ENCODE measurements at places on chromosomes 7 and 10. TPM values are rescaled to one million over a fixed set of nuclear protein-coding genes. Genes with fewer than 3 reads are reported as not detected.
A peak's percentile ranks its signal among the peaks of the same experiment; 100 is the strongest.

- DNase-seq = no peak
- peaks cover 20% of the 10 kb centered on the region for H3K4me1 ChIP-seq
- H3K4me3 ChIP-seq = no peak overlapping the region
- no peaks in the 10 kb centered on the region for H3K27me3 ChIP-seq
- no peaks in the 10 kb centered on the region for H3K36me3 ChIP-seq
Observed at GRCh38 chr10:97827702-97828291, 21.8 kb upstream of the GOLGA7B start.

- H3K36me3 ChIP-seq = peaks cover 11% of the 10 kb centered on the region
- peaks cover 8% of the 10 kb centered on the region for H3K4me1 ChIP-seq
- no peak for DNase-seq
- H3K27ac ChIP-seq = no peak overlapping the region
- H3K4me3 ChIP-seq = no peak overlapping the region
Observed at GRCh38 chr7:1952169-1952760, 280.5 kb downstream of the MAD1L1 start.

DNA sequence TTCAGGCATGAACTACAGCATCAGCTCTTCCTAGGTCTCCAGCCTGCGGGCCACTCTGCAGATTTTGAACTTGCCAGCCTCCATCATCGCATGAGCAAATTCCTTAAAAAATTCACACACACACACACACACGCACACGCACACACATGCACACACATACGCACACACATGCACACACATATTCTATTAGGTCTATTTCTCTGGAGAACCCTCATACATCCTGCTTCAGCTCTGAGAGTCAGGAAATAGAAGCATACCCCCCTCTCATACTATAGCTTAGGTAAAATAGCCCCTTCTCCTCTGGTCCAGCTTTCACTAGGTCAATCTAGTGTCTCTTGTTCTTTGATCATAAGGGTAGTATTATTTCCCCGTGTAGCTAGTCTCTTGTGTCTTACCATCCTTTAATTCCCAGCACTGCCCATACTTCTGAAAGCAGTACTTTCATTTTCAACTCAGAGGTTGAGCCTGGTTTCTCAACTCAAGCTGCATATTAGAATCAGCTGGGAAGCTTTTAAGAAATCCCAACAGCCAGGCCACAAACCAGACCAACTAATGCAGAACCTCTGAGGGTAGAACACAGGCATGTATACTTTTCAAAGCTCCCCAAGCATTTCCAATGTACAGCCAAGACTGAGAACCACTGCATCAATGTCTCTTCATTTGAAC, 30.9 kb upstream of the ITGB8 start:
- peaks cover 6% of the 10 kb centered on the region for H3K4me1 ChIP-seq
- no peak overlapping the region for H3K4me3 ChIP-seq
- H3K36me3 ChIP-seq = no peaks in the 10 kb centered on the region
- peaks cover 13% of the 10 kb centered on the region for H3K27me3 ChIP-seq

GRCh38 chr10:114043532-114044246, at the start of gene ADRB1:
ADRB1 (plus strand) TSS chr10:114043866; CDS start chr10:114044133, 267 bp downstream.
- no peak within 1 kb of the TSS for H3K27ac ChIP-seq
- no peaks in the 10 kb centered on the region for H3K36me3 ChIP-seq
- peak within 1 kb of the TSS; percentile 72 for H3K4me3 ChIP-seq
- DNase-seq = peak; percentile 35

DNA sequence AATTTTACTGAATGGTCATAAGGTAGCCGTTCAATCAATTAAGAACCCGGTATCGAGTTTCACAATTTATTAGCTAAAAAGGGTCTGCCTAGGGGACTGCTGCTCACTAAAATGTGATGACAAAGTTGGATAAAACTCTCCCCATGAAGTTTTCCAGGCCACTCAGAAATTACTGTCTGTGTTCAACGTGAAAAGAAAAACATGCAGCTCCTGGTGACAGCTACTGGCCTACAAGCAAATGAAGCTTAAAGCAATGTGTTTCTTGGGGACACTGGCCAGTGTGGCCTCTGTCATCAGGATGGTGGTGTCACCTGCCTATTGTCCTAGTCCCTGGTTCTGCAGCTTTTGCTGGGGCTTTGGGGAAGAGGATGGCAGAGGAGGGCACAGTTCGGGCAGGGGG, 222.6 kb downstream of the WDR11 start:
- H3K4me1 ChIP-seq = no peaks in the 10 kb centered on the region
- H3K36me3 ChIP-seq = no peaks in the 10 kb centered on the region
- no peak for DNase-seq
- no peak overlapping the region for H3K4me3 ChIP-seq
- no peak overlapping the region for H3K27ac ChIP-seq
- H3K27me3 ChIP-seq = peaks cover 3% of the 10 kb centered on the region

DNA sequence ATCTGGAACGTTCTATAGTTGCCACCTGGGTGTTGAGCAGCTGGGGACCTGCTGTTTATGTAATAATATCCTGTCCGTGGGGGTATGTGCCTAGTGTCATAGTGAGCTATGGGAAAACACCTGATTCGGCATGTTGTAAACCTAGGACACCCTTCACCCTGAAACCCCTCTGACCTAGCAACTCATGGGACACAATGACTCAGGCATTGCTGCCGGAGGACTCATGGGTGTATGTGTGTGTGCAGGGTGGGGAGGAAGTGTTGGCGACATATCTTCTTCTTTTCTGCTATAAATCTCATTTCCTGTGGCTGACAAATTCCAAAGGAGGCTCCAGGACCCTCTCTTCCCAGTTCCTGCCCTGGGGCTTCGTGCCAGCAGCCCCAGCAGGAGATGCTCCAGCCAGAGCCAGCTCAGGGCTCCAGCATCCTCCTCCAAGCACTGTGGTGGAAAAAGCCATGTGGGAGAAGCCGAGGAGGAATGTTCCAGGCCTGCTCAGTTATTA, 77.0 kb upstream of the PODXL start:
- H3K4me1 ChIP-seq = no peaks in the 10 kb centered on the region
- peaks cover 3% of the 10 kb centered on the region for H3K27me3 ChIP-seq
- no peaks in the 10 kb centered on the region for H3K36me3 ChIP-seq

- no peaks in the 10 kb centered on the region for H3K36me3 ChIP-seq
- no peaks in the 10 kb centered on the region for H3K27me3 ChIP-seq
- no peaks in the 10 kb centered on the region for H3K4me1 ChIP-seq
- no peak overlapping the region for H3K27ac ChIP-seq
- no peak for DNase-seq
Observed at GRCh38 chr10:55214608-55215007, 413.6 kb upstream of the PCDH15 start.

- no peak for DNase-seq
- H3K27ac ChIP-seq = no peak overlapping the region
- no peak overlapping the region for H3K4me3 ChIP-seq
- H3K4me1 ChIP-seq = no peaks in the 10 kb centered on the region
- peaks cover 4% of the 10 kb centered on the region for H3K27me3 ChIP-seq
Observed at GRCh38 chr7:6210621-6211372, 61.6 kb downstream of the CYTH3 start.

- no peak for DNase-seq
- no peaks in the 10 kb centered on the region for H3K36me3 ChIP-seq
- no peak overlapping the region for H3K4me3 ChIP-seq
- H3K4me1 ChIP-seq = no peaks in the 10 kb centered on the region
- H3K27ac ChIP-seq = no peak overlapping the region
Observed at GRCh38 chr7:46848944-46849343, 733.0 kb downstream of the TNS3 start.

DNA sequence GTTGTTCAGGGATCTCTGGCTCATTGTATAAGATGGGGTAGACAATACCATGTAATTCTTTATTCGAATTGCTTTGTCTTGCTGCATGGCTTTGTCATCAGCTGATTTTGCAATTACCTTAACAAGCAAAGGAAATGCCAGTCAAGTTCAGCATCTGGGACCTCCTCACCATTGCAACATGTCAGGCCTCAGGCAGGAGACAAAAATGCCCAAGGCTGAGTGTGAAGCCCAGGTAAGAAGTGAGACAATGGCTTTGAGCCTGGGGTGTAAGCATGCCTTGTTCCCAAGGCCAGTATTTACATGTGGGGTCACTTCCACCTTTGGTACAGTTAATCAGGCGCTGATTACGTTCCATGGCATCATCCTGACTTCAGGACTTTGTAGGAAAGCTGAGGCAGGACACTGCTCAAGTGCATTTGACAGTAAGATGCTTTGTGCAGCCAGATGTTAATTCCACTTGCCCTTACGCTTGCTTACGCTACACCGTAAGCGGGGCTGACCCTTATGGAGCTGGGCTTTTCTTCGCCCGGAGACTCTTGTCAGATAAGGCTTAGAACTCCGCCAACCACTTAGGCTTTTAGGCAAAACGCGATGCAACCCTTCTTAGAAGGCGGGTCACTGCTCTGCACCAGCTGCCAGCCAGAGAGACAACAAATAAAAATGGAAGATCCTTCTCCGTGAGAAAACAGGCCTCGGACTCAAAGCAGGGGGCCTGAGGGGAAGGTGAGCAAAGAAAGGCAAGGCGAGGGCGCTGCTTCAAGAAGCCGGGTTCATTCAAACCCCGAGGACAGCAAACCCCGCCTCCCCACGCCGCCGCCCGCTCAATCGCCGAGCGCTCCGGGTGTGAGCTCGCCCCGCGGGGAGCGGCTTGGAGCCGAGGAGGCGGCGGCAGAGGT, 1.3 kb upstream of the SP4 start:
- H3K36me3 ChIP-seq = peaks cover 19% of the 10 kb centered on the region
- peaks cover 29% of the 10 kb centered on the region for H3K4me1 ChIP-seq
- H3K27me3 ChIP-seq = no peaks in the 10 kb centered on the region
- no peak for DNase-seq
- H3K27ac ChIP-seq = peak overlapping the region; percentile 87
- H3K4me3 ChIP-seq = peak overlapping the region; percentile 83

DNA sequence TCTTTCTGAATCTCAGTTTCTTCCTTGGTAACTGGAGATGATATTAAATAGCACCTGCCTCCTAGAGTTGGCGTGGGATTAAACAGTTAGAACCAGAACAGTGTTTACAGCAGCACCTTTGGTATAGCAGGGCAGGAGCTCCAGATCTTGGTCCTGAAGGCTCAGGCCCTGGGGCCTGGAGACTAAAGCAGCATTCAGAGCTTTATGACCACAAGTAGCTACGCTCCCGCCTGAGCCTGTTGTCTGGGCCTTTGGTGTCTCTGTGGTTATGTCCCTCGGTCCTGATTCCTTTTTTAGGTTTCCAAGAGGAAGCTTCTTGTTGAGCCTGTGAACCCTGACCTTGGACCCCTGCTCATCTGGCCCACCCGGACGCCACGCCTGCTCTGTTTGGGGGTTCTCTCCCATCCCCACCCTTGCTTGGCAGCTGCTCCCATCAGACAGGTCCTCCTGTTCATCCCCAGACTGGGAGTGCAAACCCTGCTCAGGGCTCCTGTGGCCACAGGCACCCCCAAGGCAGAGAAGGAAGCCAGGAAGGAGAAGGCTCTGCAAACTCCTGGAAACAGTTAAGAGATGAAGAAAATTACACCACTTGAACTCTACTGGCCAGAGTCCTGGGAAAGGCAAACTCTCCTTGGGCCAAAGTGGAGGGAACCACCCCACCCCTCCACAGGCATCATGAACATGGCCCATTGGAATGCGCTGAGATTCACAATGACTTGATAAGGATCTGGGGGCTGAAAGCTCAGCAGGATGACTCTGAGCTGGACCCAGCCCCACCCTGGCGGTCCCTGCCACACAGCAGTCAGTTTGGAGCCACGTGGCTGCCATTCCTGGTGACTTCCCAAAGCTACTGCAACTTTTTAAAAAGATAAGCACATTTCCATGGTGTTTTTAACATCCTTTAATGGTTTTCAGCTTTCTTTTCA, 50.1 kb upstream of the TMEM72 start:
- no peak overlapping the region for H3K4me3 ChIP-seq
- H3K27ac ChIP-seq = no peak overlapping the region
- peaks cover 16% of the 10 kb centered on the region for H3K4me1 ChIP-seq

DNA sequence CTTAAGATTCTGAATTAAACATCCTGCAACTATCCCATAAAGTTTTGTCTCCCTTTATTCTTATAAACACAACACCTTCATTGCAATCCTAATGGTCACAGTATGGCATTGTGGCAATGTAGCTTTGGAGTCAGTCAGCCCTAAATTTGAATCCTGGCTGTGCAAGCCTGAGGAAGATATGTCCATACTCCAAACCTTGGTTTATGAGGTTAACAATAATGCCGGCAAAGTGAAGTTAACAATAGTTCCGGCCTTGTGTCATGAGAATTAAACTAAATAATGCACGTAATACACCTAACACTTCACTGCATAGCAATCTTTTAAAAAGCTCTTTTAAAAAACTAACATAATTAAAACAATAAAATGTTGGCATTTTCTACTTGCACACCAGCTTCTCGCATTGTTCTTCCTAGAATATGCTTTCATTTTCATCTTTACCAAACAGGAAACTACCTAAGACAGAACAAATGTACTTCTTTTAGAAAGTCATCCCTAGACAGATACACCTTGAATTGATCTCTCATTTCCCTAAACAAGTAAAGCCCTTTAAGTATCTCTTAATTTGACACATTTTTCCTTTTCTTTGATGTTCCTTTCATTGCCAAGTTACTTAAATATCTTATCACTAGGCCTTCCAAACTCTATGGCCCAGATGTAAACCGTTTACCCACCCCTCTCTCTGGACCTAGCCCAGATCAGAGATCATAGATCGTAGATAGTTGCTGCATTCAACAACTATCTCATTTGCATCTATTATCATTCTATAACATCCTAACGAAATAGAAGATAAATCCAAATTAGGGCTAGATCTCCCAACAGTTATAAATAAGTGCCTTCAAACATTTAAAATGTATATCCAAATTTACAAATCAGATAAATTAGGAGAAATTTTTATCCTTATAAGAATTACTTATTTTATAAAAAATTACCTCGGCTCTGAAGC, 66.7 kb downstream of the CREB3L2 start:
- peaks cover 38% of the 10 kb centered on the region for H3K4me1 ChIP-seq
- no peak for DNase-seq
- H3K4me3 ChIP-seq = peak overlapping the region; percentile 72
- H3K27ac ChIP-seq = peak overlapping the region; percentile 86
- no peaks in the 10 kb centered on the region for H3K27me3 ChIP-seq

DNA sequence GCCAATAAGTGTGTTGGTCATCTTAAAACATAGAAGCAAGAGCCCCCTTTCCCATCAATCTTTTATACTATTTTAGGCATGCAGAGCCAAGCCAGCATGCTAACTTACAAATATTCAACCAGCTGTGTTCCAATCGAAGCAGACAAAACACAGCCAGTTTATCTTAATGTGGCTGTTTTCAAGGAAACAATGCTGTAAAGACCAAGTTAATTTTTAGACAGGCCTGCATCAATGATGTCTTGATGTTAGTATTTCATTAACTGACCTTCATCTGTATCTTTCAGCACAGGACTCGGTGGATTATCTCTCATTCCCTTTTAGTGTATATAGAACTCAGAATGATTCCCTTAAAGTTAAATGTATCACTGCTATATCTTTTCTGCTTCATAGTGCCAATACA, 262.0 kb upstream of the ZWINT start:
- H3K4me3 ChIP-seq = no peak overlapping the region
- H3K27me3 ChIP-seq = no peaks in the 10 kb centered on the region
- DNase-seq = no peak
- H3K27ac ChIP-seq = no peak overlapping the region

- H3K27me3 ChIP-seq = no peaks in the 10 kb centered on the region
- DNase-seq = peak; percentile 49
- H3K4me3 ChIP-seq = peak overlapping the region; percentile 83
- peak overlapping the region; percentile 91 for H3K27ac ChIP-seq
Observed at GRCh38 chr10:89414879-89415821, 782 bp downstream of the IFIT5 start.

PAPOLB gene
- total RNA-seq = not detected

CRHR2 gene
- total RNA-seq = not detected

HKDC1 gene
- total RNA-seq = 0.28 TPM

UNCX gene
- total RNA-seq = not detected

CAMK2G gene
- 16.5 TPM for total RNA-seq

TRIM50 gene
- not detected for total RNA-seq

All from activated naive CD8-positive, alpha-beta T cell treated with anti-CD3 and anti-CD28 coated beads for 36 hours (primary cell).